HS-27A (cell line): ENCODE measurements at places on chromosomes 6 and 20.

GRCh38 chr6:139165324-139165723 lies 30.4 kb downstream of the HECA start:
- no peak for DNase-seq

DNA sequence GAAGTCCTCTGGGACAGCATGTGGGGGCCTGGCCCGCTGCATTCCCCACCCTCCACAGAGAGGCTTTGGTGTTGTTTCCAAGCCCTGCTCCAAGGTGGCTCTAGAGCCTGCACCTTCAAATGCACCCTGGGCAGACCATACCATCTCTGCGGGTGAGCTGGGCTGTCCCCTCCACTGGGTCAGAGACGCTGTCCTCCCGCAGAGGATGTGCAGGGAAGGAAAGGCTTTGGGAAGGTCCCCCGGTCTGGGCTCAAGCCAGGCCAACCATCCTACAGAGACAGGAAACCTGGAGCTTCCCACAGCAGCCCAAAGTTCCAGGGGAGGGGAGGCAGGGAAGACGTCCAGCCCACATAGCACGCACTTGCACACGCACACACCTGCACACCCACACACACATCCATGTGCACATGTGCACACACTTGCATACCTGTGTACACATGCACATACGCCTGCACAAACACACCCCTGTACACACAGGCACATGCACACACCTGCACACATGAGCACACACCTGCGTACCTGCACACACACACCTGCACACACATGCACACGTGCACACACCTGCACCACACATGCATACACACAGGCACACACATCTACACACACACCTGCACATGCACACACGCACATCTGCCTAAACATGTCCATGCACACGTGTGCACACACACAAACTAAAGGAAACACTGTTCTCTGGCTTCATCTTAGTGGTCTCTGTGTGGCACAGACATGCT lies 155.4 kb downstream of the ERMARD start:
- DNase-seq: no peak

GRCh38 chr6:110769923-110770322 lies 45.3 kb downstream of the CDK19 start:
- DNase-seq: no peak

GRCh38 chr6:119052987-119053386 lies 25.5 kb downstream of the FAM184A start:
- DNase-seq: no peak
